ENCODE measurements at places on chromosomes 6 and 20.

DNA sequence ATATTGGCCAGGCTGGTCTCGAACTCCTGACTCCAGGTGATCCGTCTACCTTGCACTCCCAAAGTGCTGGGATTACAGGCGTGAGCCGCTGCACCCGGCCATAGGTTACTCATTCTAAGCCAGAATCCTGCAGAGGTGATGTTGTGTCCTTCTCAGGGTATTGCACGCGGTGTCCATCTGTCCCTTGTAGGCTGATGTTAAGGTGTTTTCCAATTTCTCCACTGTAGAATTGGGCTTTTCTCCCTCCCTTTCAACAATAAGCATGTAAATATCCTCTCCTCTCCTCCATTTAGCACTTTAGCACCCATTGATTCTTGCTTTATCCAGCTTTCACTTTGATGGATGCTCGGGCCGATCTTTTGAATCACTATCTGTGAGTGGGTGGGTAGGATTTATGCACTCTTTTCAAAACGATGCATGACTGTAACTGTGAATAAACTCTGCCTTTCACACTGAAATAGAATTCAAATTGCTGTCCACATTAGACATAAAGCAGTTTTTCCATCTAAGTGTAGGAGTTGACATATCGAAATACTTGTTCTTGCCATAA, 52.6 kb downstream of the ZBTB2 start:
- DNase-seq: no peak

DNA sequence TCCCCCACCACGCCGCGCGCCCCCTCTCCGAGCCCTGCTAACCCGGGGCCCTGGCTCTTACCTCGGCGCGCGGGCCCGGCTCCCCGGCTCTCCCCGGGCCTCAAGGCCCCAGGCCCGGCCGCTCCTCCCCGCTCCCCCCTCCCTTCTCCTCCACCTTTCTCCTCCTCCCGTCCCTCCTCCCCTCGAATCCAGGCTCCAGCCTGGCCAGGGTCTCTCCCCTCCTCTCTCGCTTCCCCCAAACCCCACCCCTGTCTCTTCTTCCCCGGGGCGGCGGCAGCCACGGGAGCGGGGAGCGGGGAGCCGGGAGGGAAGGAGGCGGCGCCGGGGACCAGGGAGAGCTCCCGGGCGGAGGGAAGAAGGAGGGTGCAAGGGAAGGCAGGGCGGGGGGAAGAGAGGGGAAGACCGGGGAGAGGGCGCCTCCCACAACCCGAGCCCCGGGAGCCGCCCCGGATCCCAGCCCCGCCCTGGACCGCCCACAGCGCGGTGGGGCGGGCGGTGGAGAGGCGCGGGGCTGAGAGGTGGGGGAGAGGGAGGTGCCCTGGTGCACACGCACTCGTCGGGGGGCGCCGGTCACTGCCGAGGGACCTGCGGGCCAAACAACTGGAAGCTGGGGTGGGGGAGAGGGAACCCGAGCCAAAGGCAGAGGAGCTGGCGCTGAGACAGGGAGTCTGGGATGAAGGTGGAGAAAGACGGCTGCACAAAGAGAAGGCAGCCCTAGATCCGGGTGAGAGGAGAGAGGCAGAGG, at the start of gene GABBR1:
Gene GABBR1, minus strand, starts transcription at position 395 of the 745 bp plus-strand sequence. CDS start 798 bp downstream, outside the sequence.
- peak; percentile 50 for DNase-seq

- DNase-seq: no peak
These were observed 277.9 kb upstream of the IRAK1BP1 start for GRCh38 chr6:78589436-78589835.

GRCh38 chr6:33207552-33208090, 679 bp upstream of the RING1 start:
- no peak for DNase-seq

DNA sequence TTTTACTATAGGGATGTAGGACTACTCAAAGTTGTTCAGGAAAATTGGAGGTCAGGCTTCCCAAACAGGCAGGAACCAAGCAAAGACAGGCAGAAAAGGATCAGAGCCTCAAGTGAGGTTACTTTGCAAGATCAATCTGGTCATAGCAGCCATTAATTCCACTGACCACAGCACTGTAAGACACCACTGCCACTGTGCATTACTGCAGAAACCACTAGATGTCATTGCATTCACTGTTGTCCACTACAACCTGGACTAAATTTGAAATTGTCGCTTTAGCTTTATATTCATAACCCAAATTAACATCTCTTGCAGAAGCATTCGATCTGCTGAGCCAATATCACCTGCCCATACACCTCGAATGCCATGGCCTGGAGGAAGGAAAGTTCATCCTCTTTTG, 126.9 kb upstream of the UFL1 start:
- DNase-seq: no peak

DNA sequence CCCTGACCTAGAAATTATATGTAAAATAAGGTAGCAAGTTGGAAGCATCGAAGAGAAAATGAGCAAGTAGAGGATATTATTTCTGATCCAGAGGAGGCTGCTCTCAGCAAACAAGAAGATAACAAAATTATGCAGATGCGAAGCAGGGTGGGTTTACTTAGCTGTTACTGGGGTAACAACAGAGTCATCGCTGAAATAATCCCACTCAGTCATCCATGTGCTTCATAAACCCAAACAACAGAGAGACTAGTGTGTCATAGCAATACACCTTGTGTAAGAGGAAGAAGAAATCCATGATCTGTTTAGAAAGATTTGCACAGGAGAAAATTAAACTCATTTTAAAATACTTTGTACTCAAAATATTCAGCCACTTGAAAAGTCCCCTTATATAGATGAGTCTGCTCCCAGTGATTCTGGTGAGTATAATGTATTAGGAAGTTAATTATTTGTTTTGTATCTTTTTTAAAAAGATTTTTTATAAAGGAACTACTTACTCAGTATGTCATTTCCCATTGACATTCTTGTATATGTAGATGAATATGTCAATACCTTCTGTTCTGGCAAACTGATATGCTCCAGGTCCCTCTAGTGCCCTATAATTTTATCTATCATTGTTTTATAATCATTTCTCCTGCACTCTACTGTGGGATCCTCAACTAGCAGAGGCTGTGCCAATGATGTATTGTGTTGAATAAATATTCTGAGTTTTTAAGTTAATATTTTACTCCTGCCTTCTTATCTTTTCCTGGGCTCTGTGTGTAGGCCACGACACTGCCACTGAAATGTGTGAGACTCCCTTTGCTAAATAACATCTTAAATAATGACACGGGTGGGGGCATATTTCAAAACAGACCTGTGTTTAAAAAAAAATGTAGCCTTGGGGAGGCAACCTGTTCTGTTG, 8.6 kb upstream of the HIVEP2 start:
- no peak for DNase-seq

DNA sequence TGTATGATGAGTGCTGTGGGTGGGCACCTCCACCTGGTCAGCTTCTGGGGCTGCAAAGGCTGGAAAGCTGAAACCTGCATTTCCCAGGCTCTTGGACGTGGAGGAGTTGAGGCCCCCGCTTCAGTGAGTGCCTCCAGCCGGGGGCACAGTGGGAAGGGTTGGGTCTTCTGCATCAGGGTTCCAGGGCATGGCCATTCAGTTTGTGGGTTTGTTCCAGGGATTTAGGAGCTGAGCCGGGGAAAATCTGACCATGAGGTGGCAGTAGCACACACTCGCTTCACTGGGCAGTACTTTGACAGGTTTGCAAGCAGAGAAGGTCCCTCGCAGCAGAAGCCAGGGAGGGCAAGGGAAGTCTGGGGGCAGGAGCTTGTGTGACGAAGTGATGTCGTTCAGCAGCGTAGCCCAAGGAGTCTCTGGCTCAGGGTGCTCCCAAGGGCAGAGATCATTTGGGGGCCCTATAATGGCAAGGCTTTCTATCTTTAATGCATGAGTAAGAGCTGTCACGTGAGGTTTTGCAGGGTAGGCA, 69.5 kb upstream of the SULF2 start:
- DNase-seq: no peak

- no peak for DNase-seq
These were observed 154.1 kb upstream of the MMS22L start for GRCh38 chr6:97437087-97437486.

All from stimulated activated CD4-positive, alpha-beta T cell treated with anti-CD3 and anti-CD28 coated beads, TNF-alpha, amount 100 ng/mL, for 4 hours (primary cell).